ENCODE measurements at places on chromosomes 3 and 15.

- no peak overlapping the region for H3K4me3 ChIP-seq
- DNase-seq = no peak
- peaks cover 9% of the 10 kb centered on the region for H3K4me1 ChIP-seq
- H3K36me3 ChIP-seq = no peaks in the 10 kb centered on the region
Observed at GRCh38 chr3:150367757-150368156, 40.3 kb upstream of the TSC22D2 start.

DNA sequence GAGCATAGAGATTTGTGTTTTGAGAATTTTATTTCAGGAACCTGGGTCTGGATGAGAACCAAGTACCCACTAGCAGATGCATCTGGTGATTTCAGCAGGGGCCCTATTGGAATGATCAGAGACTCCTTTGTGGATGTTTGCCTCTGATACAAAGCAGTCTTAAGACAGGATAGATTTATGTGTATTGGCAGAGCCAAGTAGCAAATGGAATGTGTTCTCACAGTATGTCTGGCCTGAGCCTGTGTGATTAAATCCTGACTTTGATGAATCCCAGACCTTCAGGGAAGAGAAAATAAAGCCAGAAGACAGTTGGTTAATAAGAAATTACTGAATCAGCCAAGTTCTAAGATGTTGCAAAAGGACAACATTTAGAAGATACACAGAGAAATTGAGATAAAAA, 755.5 kb upstream of the SEMA6D start:
- H3K36me3 ChIP-seq = no peaks in the 10 kb centered on the region
- H3K27me3 ChIP-seq = no peaks in the 10 kb centered on the region
- no peak overlapping the region for H3K27ac ChIP-seq
- no peaks in the 10 kb centered on the region for H3K4me1 ChIP-seq
- DNase-seq = no peak
- H3K4me3 ChIP-seq = no peak overlapping the region

DNA sequence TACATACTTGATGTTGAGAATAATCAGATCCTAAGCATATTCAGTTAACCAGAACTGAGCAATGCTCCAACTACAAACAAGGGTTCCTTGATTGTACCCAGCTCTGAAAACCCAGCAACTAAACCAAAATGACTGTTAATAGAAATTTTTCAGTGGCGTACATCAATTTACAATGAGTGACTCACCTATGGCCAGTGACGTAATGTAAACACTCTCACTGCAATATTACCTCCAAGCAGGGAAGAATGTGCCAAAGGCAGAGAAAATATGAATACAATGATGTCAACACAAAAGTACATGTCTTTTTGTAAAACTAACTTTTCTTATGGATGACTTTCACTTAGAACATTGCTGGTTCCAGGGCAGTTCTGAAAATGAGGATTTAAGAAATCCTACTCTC, 611.3 kb downstream of the EDEM1 start:
- H3K36me3 ChIP-seq = no peaks in the 10 kb centered on the region
- no peak overlapping the region for H3K27ac ChIP-seq
- no peak for DNase-seq
- no peaks in the 10 kb centered on the region for H3K27me3 ChIP-seq
- H3K4me1 ChIP-seq = no peaks in the 10 kb centered on the region

DNA sequence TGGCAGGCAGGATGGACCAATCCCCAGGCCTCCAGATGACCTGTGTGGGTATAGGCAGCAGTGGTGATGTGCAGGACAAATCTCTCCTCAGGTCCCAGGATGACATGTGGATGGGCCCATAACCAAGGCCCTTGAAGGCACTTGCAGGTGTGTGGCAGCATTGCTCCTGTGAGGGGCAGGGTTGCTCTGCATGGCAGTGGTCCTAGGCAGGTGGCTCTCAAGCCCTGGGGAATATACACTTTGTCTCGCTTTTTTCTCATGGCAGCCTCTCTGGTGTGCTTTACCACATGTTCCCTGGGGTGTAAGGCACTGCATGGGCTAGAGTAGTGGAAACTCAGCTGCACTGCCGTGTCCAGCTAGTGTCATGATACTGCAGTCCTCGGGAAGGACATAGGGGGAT, 503.6 kb downstream of the UNC13C start:
- H3K27ac ChIP-seq = no peak overlapping the region
- H3K4me1 ChIP-seq = peaks cover 1% of the 10 kb centered on the region
- no peaks in the 10 kb centered on the region for H3K36me3 ChIP-seq
- no peaks in the 10 kb centered on the region for H3K27me3 ChIP-seq

DNA sequence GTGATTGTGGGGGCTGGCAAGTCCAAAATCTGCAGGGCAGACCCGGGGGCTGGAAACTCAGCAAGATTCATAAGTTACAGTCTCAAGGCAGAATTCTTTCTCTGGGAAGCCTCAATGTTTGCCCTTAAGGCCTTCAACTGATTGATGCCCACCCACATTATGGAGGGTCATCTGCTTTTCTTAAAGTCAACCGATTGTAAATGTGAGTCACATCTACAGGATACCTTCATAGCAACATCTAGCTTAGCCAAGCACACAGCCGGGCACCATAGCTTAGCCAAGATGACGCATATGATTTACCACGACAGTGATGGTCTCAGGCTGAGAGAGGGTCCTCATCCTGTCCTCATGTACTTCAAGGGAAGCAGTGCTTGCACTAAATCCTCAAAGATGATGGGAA, 43.5 kb downstream of the IDH2 start:
- peak overlapping the region; percentile 31 for H3K27ac ChIP-seq
- DNase-seq = no peak
- H3K27me3 ChIP-seq = no peaks in the 10 kb centered on the region
- peaks cover 28% of the 10 kb centered on the region for H3K4me1 ChIP-seq
- no peak overlapping the region for H3K4me3 ChIP-seq
- no peaks in the 10 kb centered on the region for H3K36me3 ChIP-seq

GRCh38 chr3:31670136-31670535, 137.4 kb downstream of the STT3B start:
- DNase-seq = no peak
- H3K4me1 ChIP-seq = peaks cover 2% of the 10 kb centered on the region
- H3K27ac ChIP-seq = no peak overlapping the region
- no peaks in the 10 kb centered on the region for H3K27me3 ChIP-seq
- no peak overlapping the region for H3K4me3 ChIP-seq

DNA sequence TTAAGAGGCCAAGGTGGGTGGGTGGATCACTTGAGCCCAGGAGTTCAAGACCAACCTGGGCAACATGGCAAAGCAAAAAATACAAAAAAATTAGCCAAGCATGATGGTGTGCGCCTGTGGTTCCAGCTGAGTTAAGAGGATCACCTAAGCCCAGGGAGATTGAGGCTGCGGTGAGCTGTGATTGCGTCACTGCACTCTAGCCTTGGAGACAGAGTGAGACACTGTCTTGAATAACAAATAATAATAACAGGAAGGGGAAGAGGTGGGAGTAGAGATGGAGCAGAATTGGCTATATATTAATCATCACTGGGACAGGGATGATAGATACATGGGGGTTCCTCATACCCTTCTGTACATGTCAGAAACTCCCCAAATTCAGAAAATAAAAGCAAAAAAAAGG, 23.8 kb upstream of the NMB start:
- peaks cover 22% of the 10 kb centered on the region for H3K36me3 ChIP-seq
- H3K27ac ChIP-seq = no peak overlapping the region
- no peaks in the 10 kb centered on the region for H3K27me3 ChIP-seq

- H3K4me1 ChIP-seq = no peaks in the 10 kb centered on the region
- no peak for DNase-seq
- no peak overlapping the region for H3K4me3 ChIP-seq
Observed at GRCh38 chr15:22918596-22919140, 61.5 kb downstream of the CYFIP1 start.

DNA sequence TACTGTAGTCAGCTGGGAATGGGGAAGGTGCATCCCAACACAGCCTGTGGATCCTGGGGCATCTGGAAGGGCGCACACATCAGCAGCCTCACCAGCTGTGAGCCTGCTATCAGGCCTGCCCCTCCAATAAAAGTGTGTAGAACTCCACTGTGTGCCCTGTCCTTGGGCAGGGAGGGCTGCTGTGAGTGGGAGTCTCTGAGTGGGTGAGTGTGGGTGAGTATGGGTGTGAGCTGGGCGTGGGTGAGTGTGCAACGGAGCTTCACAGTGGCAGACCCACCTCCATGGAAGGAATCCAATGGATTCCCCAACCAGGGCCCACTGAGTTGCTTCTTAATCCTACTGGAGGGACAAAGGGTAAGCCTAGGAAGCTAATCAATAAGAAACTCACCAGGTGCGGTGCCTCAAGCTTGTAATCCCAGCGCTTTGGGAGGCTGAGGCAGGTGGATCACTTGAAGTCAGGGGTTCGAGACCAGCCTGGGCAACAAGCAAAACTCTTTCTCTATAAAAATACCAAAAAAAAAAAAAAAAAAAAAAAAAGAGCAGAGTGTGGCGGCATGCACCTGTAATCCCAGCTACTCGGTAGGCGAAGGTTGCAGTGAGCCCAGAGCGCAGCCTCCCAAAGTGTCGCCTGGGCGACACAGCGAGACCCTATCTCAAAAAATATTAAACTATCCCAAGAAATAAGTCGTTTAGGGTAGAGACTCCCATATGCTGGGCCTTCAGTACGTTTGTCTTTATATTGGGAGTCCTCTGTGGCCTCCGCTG, 555 bp upstream of the RCCD1 start:
- H3K27me3 ChIP-seq = no peaks in the 10 kb centered on the region
- H3K4me3 ChIP-seq = peak overlapping the region; percentile 86
- H3K36me3 ChIP-seq = peaks cover 6% of the 10 kb centered on the region

GRCh38 chr15:96428742-96429141, 98.2 kb downstream of the NR2F2 start:
- H3K4me1 ChIP-seq = peaks cover 4% of the 10 kb centered on the region
- H3K36me3 ChIP-seq = no peaks in the 10 kb centered on the region
- H3K27ac ChIP-seq = no peak overlapping the region
- peaks cover 82% of the 10 kb centered on the region for H3K27me3 ChIP-seq
- H3K4me3 ChIP-seq = no peak overlapping the region

DNA sequence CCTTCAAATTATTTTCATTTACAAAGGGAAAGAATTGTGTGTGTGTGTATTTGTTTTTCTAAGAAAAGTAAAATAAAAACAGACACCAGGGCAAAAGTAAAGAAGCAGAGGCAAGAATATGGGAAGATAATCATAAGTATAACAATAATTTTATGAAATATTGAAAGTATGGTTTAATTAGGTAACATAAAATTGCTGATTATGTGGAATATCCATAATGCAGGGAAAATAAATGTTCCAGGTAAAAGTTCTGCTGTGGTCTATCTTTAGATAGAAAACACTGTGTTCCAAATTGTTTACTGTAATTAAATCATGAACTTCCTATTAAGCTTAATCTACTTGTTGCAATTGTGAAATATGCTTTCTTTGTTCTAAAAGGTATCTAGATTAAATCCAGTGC, 25.7 kb upstream of the KCNMB2 start:
- H3K4me3 ChIP-seq = no peak overlapping the region
- no peaks in the 10 kb centered on the region for H3K36me3 ChIP-seq
- H3K4me1 ChIP-seq = peaks cover 25% of the 10 kb centered on the region
- DNase-seq = no peak
- no peaks in the 10 kb centered on the region for H3K27me3 ChIP-seq

GRCh38 chr3:185552358-185552877, at the start of gene LIPH:
Gene LIPH (minus strand): TSS chr3:185552588. CDS start chr3:185552471, 117 bp downstream.
- no peaks in the 10 kb centered on the region for H3K27me3 ChIP-seq
- H3K36me3 ChIP-seq = no peaks in the 10 kb centered on the region

DNA sequence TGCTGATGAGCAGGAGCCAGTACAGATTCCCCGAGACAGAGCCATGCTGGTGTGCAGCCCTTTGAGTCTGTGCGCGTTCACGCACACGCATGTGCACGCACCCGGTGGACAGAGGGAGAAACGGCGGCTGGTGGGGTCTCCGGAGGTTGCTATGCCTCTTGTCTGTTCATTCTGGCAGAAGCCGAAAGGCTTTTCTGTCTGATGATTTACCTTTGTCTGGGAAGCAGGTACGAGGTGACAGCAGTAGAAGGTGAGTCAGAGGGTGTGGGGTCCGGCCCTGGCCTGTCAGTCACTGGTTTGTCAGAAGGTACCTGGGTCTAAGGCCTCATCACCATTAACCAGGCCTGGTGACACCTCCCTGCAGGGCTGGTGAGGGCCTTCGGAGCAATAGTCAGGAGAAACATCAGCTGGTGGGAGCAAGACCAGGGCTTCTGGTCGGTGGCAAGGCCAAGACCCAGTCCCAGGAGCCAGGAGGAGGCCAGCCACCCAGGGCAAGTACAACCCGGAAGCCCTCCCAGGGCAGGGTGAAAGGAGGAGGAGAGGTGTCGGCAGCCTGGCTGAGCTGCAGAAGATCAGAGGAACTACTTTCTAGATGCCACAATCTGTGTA, 7.5 kb downstream of the PCSK6 start:
- no peak overlapping the region for H3K27ac ChIP-seq
- DNase-seq = no peak
- peaks cover 2% of the 10 kb centered on the region for H3K4me1 ChIP-seq
- H3K4me3 ChIP-seq = no peak overlapping the region

- no peak for DNase-seq
- no peak overlapping the region for H3K4me3 ChIP-seq
- peaks cover 9% of the 10 kb centered on the region for H3K27me3 ChIP-seq
Observed at GRCh38 chr15:60656481-60656880, 177.5 kb upstream of the ICE2 start.

DNA sequence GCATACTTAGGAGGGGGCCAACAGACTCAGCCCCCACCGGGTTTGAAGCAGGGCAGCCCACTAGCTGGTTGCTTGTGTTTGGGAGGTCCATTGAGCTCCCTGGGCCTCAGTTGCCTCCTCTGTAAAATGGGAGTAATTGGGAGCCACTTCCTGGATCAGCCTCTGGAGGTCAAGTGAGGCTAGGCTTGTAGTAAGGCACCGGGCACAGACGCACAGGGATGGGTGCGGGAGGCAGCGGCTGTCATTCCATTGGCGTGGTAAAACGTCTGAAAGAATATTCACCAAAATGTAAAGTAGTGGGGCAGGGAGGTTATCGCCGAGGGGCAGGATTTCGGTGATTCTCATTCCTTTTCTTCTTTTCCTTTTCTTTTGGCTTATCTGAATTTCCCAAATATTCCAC, 64.6 kb downstream of the TLE3 start:
- no peaks in the 10 kb centered on the region for H3K36me3 ChIP-seq
- H3K27ac ChIP-seq = no peak overlapping the region
- H3K4me1 ChIP-seq = no peaks in the 10 kb centered on the region
- no peak for DNase-seq

DNA sequence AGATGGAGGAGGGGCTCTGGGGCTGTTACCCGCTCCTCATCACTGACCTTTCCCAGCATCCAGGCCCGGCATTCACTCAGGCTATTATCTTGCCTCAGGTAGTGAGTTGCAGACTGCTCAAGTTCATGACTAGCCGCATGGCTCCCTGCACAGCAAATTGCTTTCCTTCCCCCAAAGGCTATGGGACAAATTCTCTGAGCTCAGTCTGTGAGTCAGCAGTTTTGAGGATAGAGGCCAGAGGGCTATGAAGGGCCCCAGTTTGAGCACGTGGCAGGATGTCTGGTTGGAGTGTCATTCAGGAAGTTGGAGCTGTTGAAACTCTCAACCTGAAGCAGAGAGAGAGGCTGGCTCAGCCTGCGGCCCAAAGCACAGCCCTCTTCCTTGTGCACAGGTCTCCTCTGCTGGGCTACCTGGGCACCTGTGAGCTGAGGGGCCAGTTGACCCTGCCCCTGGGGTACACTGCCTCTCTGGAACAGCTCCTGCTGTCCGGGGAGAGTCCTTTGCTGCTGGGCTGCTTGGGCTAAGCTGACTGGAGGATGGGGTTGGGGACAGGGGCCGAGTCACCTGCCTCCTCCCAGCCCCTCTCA, 7.9 kb downstream of the FAH start:
- DNase-seq = no peak
- H3K27me3 ChIP-seq = no peaks in the 10 kb centered on the region

Measured in progenitor cell of endocrine pancreas (in vitro differentiated cells).